Hair follicular keratinocyte (primary cell): ENCODE measurements at places on chromosomes 6 and 20. TPM values are rescaled to one million over a fixed set of nuclear protein-coding genes. Genes with fewer than 3 reads are reported as not detected.

The HLA-DRB5 gene
- not detected in 2 replicates for total RNA-seq

The GRM4 gene
- 0.38 TPM in 1 of 2 replicates, not detected in the other for total RNA-seq

The BPIFB3 gene
- total RNA-seq = not detected in 2 replicates

The RCAN2 gene
- total RNA-seq = 0.23 TPM in 1 of 2 replicates, not detected in the other

The SRSF3 gene
- 228 and 470 TPM in 2 replicates for total RNA-seq

The PTGIS gene
- total RNA-seq = not detected in 2 replicates

The SMIM8 gene
- total RNA-seq = 2.3 and 2.7 TPM in 2 replicates

The ADGRB3 gene
- total RNA-seq = not detected in 2 replicates

The IL17F gene
- not detected in 2 replicates for total RNA-seq

The HTR1B gene
- 1.3 and 1.4 TPM in 2 replicates for total RNA-seq

The PTCHD4 gene
- total RNA-seq = 0.87 and 2.0 TPM in 2 replicates

The FAM217A gene
- total RNA-seq = not detected in 2 replicates

The SAMD3 gene
- total RNA-seq = 0.16 TPM in 1 of 2 replicates, not detected in the other

The LY86 gene
- not detected in 2 replicates for total RNA-seq

The SNAP25 gene
- total RNA-seq = not detected in 2 replicates

The KIF6 gene
- total RNA-seq = 0.16 and 1.2 TPM in 2 replicates

The C2 gene
- not detected in 2 replicates for total RNA-seq

The STMND1 gene
- total RNA-seq = not detected in 2 replicates

The PSORS1C1 gene
- total RNA-seq = 2.4 and 3.5 TPM in 2 replicates

The ME1 gene
- 24.3 and 29.8 TPM in 2 replicates for total RNA-seq

The SASH1 gene
- total RNA-seq = 3.0 and 4.4 TPM in 2 replicates

The DNPH1 gene
- total RNA-seq = 222 and 226 TPM in 2 replicates

The ARFRP1 gene
- total RNA-seq = 37.6 and 39.0 TPM in 2 replicates

The HLA-DPA1 gene
- 0.23 and 0.34 TPM in 2 replicates for total RNA-seq

The TMEM217 gene
- 0.23 and 1.2 TPM in 2 replicates for total RNA-seq
